NCI-H2171 treated with DMSO at 0.1 percent for 48 hours (cell line): ENCODE measurements at places on chromosomes 7 and 10.

DNA sequence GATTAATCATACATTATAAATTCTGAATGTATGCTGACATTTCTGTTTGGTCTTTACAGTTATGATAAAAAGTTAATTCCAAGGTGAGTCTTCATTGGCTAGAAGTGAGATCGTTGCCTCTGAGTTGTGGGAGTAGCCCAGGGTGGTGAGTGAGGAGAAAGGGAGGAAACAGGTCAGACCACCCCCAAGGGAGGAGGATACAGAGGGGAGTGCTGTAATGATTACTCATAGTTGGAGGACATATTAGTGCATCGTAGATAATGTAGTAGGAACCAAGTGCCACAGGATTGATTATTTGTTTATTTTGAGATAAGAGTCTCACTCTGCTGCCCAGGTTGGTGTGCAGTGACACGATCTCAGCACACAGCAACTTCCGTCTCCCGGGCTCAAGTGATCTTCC, 672.2 kb downstream of the INHBA start:
- DNase-seq = no peak

DNA sequence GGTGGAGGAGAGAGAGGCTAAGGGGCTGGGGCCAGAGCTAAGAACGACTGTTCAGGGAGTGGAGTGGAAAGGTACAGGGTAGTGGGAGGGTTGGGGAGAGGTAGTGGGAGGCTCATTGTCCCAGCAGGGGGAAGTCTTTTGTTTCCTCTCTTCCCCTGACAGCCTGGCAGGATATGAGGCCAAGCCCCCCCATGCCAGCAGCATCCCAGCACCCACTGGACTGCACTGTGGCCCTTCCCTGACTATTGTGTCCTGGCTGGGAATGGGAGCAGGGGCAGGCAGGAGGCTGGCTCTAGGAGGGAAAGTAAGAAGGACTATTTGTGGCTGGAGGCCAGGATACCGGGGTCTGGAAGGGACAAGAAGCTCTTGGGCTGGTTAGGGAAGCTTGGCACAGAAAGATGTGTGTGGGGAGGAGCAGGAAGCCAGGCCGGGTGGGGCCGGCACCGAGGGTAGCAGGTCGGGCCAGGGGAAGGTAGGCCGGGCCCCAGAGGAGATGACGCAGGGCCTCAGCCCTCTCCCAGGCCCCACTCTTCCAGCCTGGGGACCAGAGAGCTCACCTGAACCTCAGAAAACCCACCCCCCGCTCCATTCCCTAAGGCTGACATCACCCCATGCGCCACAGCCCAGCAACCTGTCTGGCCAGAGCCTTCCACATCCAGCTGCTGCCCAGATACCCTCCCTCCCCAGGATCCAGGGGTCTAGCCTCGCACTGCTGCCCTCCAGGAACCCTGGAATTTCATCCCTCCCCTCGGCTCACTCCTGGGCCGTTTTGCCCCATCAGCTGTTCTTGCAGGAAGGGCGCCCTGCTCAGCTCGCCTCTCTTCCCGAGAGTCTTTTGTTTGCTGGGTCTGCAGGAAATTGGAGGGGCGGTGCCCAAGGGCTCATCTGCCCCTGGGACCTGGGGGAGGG, 8.8 kb upstream of the EPHB4 start:
- no peak for DNase-seq

- no peak for DNase-seq
Observed at GRCh38 chr7:4734587-4735345, 40.7 kb upstream of the AP5Z1 start.

GRCh38 chr10:112215342-112215774, 31.8 kb upstream of the GPAM start:
- DNase-seq = no peak

GRCh38 chr7:111732923-111733322, 170.6 kb upstream of the IMMP2L start:
- DNase-seq = no peak

DNA sequence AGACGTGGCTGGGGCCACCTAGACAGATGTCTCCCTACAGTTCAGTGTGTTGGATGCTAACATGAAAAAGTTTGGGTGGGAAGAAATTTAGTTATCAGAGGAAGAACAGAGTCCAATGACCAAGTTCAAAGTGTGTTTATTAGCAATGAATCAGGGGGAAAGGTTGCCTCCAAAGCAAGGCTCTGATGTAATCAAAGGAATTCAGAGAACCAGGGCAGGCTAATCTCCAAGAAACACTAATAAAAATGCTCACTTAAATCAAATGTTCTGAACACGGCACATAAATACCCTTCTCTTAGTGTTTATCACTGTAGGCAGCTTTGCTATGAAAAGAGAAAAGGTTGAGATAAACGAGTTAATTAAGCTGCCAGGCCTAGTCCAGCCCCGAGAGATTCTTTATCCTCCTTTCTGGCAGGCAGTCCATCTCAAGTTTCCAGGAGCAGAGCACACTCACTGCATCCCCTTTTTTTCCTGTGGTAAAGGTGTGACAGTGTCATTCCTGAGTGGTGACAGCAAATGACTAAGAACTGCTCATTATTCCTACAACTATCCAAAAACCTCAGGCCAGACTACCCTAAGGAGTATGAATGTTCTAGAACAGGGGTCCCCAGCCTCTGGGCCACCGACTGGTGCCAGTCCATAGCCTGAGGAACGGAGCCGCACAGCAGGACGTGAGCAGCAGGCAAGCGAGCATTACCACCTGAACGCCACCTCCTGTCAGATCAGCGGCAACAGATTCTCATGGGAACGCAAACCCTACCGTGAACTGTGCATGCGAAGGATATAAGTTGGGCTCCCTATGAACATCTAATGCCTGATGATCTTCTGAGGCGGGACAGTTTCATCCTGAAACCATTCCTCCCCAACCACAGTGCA, 66.9 kb upstream of the FHIP2A start:
- no peak for DNase-seq

DNA sequence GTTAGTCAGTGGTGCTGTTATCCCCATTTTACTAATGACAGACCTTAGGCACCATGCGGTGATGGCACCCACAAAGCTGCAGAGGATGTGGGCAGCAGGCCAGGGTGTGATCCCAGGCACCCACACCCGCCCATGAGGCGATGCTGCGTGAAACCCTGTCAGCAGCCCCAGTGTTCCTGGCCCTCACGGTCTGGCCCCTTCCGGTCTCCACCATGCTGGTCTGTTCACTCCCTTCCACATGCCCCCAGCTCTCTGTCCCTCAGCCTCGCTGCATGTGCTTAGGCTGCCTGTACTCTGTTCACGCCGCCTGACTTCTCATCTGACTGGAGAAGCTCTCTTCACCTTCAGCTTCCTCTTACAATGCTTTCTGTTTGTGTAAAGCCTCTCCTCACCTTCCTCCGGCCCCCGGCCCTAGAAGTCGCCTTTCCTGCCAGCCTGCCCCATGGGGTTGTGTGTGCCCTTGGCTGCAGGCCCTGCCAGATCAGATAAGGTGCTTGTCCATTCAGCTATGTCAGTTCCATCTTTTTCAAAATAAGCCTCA, 17.6 kb upstream of the ORAI2 start:
- no peak for DNase-seq

DNA sequence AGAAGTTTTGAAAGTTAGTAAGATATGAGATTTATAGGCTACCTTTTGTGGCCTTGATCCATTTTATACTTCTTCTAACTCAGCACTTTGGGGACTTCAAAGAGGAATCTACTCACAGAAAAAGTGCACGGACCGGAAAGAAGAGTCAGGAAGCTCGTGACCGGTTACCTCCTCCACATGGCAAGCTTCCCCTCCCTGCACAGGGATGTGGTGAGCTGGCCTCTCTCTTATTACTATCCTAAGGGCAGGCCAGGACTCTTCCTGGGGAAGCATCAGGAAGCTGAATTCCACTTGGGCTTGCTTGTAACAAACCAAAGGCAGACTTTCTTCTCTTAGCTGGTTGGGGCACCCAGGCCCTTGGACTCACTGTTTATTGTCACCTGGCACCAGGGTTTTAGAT, 170.8 kb upstream of the GLI3 start:
- DNase-seq = no peak

GRCh38 chr7:26633557-26633956, 230.8 kb downstream of the SKAP2 start:
- no peak for DNase-seq

DNA sequence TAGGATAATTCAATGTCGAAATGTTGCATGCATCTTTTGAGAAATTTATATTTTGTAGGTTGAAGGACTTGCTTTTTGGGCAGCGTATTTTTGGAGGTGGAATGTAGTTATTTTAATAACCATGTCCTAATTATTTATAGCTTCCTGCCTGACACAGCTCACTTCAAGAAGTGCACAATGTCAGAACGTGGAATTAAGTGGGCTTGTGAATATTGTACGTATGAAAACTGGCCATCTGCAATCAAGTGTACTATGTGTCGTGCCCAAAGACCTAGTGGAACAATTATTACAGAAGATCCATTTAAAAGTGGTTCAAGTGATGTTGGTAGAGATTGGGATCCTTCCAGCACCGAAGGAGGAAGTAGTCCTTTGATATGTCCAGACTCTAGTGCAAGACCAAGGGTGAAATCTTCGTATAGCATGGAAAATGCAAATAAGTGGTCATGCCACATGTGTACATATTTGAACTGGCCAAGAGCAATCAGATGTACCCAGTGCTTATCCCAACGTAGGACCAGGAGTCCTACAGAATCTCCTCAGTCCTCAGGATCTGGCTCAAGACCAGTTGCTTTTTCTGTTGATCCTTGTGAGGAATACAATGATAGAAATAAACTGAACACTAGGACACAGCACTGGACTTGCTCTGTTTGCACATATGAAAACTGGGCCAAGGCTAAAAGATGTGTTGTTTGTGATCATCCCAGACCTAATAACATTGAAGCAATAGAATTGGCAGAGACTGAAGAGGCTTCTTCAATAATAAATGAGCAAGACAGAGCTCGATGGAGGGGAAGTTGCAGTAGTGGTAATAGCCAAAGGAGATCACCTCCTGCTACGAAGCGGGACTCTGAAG, 620 bp downstream of the ZRANB1 start:
- no peak for DNase-seq
